ENCODE measurements at places on chromosomes 1 and 21.

DNA sequence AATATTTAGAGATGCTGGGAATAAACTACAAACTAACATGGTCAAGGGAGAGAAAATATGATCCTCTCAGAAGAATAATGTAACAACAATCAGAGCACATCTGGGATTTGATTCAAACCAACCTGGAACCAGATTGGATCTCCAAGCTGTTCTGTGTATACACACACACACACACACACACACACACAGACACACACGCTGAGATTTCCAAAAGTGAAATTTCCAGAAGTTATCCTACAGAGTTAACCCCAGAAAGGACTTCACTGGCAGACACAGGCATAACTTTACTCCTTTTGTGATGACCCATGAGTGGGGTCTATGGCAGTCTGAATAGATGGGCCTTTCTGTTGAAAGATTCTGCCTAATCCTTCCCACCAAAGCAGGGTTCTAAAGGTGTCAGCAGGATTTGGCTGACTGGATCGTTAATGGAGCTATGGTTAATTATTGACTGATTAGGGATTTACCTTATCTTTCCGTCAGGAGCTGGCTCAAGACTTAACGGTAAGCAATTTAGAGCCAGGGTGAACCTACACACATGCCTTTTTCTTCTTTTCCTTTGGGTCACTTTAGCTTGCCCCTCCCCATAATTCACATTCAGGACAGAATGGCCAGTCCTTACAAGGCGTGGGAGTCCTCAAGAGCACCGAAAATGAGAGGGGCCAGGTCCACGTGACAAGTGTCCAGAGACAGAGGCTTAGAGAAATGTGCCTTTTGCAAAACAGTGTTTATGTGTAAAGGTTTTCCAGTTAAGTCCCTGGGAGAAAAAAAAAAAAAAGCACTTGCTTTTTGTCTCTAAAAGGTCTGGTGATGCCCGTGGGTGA is 10.9 kb upstream of the PROX1 start:
- DNase-seq, result no peak

DNA sequence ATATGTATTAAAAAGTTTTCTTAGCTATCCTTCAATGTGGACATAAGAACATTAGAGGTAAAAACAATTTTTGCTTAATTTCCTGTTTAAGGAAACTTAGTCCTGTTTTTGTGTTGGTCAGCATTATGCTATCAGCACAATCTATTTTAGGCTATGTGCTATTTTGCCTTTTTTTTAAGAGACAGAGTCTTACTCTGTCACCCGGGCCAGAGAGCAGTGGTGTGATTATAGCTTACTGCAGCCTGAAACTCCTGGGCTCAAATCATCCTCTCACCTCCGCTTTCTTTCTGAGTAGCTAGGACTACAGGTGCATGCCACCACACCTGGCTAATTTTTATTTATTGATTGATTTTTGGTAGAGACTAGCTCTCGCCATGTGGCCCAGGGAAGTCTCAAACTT is 199.1 kb upstream of the TMPRSS15 start:
- no peak for DNase-seq

DNA sequence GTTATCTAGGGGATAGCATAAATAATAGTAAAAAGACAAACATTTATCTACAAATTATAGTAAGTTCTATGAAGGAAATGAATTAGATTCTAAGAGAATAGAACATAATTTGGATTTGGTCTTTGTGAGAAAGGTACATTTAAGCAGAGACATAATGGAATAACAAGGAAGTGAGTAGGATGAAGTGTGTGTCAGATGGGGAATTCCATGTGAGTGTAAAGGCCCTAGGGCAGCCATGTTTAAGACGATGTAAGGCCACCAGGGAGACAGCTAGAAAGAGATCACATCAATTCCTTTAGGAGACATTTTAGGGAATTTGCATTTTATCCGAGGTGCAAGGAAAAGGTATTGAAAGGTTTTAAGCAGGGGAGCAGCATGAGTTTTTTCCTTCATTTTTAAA is 33.8 kb upstream of the ELAVL4 start:
- DNase-seq, result no peak

DNA sequence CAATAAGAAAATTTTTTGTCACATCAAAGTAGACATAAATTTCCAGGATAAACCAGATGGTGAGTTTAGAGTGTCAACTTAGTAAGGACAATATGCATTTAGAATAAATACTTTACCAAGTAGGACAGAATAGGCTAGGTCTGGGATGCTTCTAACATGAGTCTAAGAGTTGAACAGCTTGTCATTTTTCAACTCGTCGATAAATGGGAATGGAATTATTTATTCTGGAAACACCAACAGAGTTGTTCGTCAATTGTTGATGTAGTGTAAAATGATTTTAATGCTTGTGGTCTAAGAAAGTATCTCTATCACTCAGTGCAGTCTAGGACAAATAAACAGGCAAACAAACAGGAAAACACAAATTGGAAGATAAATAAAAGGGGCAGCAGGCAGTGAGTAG is 358.4 kb upstream of the ST6GALNAC5 start:
- DNase-seq, result no peak

- no peak for DNase-seq
Measured at GRCh38 chr21:42550817-42551216, 37.2 kb downstream of the SLC37A1 start.

GRCh38 chr1:115547696-115548095 is 94.1 kb upstream of the VANGL1 start:
- DNase-seq, result no peak

DNA sequence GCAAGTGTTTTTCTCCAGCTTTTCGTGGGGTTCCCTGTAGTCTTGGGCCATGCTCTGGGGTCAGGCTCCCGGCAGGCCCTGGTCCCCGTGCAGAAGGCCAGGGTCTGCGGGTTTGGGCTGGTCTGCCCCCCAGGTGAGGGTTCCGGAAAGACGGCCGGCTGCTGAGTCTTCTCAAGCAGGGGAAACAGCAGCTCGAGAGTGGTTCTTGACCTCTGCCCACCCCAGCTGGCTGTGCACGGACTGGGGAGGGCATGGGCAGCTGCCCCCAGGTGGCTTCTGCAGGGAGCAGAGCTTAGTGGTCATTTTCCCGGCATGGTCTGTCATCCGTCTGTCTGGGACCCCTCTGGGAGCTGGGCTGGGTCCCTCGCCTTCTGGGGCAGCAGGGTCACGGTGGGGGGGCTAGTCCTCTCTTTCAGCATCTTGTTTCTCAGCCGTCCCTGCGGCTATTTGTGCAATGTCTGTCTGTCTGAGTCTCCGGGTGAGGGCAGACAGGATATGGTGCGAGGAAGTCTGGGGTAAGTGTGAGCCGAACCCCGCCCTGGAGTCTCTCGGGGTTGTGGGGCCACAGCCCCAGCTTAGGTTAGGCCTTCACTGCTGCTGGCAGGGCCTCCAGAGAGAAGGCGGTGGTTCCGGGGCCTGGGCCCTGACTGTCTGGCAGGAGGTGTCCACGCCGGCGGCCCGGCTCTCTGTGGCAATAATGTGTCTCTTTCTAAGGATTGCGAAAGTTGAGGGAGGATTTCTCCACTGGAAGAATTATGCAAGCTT is 6.1 kb downstream of the SKI start:
- DNase-seq, result peak; percentile 78

- no peak for DNase-seq
Measured at GRCh38 chr1:212970085-212970484, 19.7 kb downstream of the VASH2 start.

GRCh38 chr1:167409183-167409582 is 109.1 kb downstream of the CD247 start:
- DNase-seq, result no peak

- DNase-seq, result no peak
Measured at GRCh38 chr1:212211371-212211770, 73.8 kb upstream of the PPP2R5A start.

DNA sequence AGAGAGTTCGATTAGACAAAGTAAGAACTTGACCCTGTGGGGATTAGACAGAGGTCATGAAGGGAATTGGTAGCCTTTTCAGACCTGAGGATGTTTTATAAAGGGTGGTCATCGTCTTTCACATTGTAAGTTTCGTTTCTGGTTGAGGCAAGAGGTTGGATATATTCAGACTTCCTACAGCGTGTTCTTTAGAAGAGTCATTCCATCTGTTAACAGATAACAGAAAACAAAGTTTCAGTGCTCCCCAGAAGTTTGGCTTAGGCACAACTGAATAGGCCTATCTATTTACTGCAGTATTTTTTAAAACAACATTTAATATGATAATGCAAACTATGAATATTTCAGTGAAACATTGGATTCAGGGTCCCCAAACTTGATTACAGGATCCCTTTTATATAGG is 17.1 kb upstream of the IVNS1ABP start:
- DNase-seq, result no peak

- DNase-seq, result peak; percentile 46
Measured at GRCh38 chr1:209937996-209938959, at the start of gene SYT14. Gene SYT14 (plus strand): TSS chr1:209938217. CDS start chr1:209938265, 48 bp downstream.

DNA sequence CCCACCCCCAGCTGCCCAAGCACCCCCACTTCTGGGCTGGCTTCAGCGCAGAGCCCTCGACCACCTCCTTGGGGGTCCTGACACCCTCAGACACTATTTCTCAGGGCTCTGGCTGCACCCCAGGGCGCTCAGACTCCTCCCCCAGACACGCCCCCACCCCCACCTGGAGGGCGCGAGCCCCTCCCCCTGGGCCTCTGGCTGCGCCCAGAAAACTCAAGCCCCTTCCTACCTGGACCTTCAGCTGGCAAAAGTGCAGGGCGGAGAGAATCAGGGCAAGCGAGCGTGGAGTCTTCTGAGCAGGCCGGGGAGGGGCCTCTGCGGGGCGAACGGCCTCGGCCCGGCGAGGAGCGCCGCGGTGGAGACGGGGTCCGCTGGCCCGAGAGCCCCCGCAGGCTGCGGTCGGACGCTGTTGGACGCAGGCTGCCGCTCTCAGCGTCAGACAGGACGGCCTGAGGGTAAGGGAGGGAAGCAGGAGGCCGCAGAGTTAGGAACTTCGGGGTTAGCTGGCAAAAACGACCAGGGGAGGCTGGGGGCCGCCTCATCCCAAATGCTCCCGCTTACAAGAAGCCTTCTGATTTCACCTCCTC is 17.4 kb upstream of the NBPF1 start:
- no peak for DNase-seq

DNA sequence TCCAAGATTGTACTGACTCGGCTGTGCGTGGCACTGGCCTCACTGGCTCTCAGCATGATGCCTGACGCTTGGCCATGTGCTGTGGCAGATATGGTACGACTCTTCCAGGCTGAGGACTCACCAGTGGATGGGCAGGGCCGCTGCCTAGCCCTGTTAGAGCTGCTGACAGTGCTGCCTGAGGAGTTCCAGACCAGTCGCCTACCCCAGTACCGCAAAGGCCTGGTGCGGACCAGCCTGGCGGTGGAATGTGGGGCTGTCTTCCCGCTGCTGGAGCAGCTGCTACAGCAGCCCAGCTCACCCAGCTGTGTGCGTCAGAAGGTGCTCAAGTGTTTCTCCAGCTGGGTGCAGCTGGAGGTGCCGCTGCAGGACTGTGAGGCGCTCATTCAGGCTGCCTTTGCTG is 2.9 kb downstream of the IPO13 start:
- DNase-seq, result no peak

DNA sequence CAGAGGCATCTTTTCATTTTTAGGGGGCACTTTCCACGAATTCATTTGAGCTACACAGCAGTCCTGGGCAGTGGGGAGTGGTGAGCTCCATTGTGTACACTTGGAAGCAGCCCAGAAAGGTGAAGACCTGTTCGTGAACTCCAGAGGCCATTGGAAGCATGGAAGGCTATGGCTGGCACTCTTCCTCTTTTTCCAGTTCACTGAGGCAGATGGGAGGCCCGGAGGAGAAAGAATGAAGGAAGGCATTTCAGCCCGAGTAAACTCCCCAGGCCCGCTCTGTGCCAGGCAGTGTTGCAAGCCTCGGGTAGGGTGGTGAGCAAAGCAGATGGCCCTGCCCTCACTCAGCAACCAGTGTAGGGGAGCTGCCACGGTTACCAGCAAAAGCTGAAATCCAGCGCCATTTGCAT is 673 bp upstream of the DHCR24 start:
- peak; percentile 37 for DNase-seq

DNA sequence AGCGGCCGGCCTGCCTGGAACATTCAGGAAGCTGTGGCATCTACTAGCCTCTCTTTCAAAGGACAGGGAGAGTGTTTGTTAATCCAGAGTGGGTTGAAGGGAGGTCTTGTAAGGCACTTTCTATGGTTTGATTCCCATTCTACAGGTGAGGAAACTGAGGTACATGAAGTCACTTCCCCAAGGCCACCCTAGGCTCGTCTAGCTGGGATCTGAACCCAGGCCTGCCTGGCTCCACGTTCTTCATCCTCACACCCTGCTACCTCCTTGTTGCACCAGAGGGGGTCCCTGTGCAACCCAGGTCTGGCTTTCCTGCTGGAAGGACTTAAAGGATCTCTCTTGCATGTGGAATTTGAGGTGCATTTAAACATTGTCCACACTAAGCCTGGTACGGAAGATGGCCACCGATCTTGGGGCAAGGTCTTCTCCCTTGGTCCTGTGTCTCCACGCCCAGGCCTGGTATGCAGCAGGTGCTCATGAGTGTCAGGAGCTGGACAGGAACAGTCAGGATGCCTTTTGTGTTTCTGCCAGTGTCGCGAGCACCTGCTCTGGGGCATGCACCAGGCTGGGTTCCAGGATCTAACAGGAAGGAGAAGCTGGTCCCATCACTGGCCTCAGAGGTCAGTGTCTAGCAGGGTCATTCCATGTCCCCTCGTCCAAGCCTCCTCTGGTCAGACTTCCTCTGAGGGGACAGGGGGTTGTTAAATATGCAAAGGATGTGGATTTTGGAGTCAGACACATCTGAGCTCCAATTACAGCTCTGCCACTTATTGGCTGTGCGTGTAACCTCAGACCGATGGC is 103.2 kb upstream of the RUNX3 start:
- DNase-seq, result no peak

- DNase-seq, result no peak
Measured at GRCh38 chr1:168285521-168285790, 4.8 kb downstream of the TBX19 start.

Data from globus pallidus (tissue), 1 donor.